ENCODE measurements at places on chromosomes 6 and 20.

DNA sequence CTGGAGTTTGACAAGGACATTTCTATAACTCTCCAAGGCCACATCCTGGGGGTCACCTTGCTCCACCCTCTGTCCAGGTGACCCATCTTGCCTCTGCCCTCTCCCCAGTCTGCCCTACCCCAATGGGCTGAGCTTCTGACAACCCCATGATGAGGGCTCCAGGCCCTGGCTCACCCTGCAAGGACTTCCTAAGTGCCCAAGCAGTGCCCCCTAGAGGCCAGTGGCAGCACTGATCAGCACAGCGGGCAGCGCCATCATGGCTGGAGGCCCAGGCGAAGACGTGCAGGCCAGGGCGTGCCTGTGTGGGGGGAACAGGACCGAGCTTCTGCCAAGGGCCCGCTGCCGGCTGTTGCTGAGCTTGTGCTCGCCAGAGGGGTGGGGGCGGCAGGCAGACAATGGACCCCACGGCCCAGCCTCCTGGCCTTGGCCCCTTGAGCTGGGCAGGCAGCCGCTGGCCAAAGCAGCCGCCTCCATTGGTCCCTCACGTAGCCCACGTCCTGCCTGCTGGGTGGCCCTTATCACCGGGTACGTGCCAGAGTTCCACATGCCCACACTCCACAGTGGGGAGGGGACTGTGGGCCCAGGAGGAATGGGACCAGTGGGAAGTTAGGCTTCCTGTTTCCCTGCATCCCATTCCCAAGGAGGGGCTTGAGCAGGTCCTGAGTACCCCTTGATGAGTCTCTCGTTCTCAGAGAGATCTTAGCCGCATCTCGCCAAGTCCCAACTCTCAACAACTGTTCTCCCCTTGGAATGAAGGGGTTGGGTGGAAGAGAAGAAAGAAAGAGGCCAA lies 64.3 kb downstream of the MRPL14 start:
- DNase-seq = peak; percentile 79

DNA sequence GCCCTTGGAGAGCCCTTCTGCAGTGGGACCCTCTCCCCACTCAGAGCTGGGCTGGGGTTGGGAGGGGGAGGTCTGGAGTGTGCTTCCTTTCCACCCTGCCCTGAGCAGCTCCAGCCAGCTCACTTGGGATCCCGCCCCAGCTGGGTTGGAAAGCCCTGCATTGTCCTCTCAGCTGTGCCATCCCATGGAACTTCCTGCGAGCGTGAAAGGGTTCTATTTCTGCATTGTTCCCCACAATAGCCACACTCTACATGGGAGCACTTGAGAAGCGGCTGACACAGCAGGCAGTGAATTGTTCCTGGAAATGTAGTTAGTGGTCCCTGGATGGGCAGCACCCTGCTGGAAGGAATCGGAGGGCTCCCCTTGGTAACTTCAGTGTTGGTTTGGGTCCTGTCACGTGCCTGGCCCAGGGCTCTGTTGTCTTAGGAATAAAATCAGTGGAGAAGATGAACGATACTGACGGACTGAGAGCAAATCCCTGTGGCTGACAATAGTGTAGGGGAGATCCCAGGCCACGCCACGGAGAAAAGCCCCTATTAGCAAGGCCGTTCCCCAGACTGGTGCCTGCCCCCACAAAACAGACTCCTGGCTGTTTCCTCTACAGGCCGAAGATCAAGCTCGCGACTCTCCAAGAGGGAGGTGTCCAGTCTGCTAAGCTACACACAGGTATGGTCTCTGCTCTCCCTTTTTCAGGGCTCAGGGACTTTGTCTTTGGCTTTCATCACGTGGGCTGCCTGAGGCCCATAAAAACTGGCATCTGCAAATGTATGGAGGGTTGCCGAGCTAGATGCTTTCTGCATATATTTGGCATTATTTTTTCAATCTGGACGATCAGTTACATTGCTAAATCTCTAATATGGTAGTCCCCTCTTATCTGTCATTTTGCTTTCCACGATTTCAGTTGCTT lies 18.8 kb downstream of the DNMT3B start:
- DNase-seq = no peak

DNA sequence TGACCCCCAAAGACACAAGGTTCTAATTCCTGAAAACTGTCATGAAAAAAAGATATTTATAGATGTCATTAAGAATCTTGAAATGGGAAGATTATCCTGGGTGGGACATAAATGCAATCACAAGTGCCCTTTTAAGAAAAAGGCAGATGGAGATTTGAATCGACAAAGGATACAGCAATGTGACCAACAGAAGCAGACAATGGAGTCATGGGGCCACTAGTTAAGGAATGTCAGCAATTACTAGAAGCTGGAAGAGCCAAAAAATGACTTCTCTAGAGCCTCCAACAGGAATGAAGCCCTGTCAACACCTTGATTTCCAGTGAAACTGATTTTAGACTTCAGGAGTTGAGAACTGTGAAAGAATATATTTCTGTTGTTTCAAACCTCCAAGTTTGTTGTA lies 448.5 kb downstream of the MEI4 start:
- DNase-seq = no peak

- no peak for DNase-seq
These were observed 26.8 kb upstream of the SLC35B3 start for GRCh38 chr6:8462169-8462568.

DNA sequence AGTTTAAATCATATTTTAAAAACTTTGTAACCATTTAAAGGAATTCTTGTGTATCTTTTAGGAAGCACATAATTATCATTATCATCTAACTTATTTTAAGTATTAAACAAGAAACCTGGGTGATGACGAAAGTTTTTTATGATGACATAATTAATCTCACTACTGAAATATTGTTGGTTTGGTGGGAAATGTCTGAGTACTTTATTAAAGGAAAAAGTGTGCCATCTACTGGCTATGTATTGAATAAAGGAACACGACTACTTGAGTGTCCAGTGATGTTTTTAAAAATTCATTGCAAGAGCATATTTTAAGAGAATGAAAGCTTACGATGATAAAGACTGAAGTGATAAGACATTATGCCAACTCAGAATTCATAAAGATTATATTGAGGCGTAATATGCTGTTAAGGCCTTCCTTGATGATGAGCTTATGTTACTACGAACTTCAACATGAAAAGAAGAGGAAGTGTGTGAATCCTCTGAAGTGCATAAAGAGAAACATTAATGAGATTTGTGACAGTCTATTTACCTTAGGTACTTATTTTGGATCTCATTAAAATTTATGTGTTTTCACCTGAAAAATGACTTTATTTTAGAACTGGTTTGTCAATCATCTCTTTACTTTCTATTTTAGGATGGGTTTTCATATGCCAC lies 12.0 kb upstream of the TRMT11 start:
- DNase-seq = no peak

GRCh38 chr6:150528648-150529285 lies 70.9 kb upstream of the PLEKHG1 start:
- DNase-seq = no peak

GRCh38 chr6:106609699-106610098 lies 19.6 kb downstream of the RTN4IP1 start:
- peak; percentile 59 for DNase-seq

GRCh38 chr6:83962582-83962981 lies 71.0 kb upstream of the MRAP2 start:
- DNase-seq = no peak

- DNase-seq = no peak
These were observed 1.1 kb upstream of the RNF182 start for GRCh38 chr6:13923527-13924145.

GRCh38 chr6:163249651-163250101 lies 164.8 kb upstream of the QKI start:
- DNase-seq = no peak

Measured in WERI-Rb-1 (cell line).